ENCODE measurements at places on chromosomes 1 and 21. TPM values are rescaled to one million over a fixed set of nuclear protein-coding genes. Genes with fewer than 3 reads are reported as not detected.

The OR10Z1 gene
- polyA plus RNA-seq = 0.04 TPM

The KCNK1 gene
- 0.97 TPM for polyA plus RNA-seq

The CHODL gene
- 80.7 TPM for polyA plus RNA-seq

The LRRC71 gene
- polyA plus RNA-seq = 0.39 TPM

- H3K4me3 ChIP-seq = no peak overlapping the region
- peak overlapping the region; percentile 74 for H3K27ac ChIP-seq
- H3K36me3 ChIP-seq = no peaks in the 10 kb centered on the region
- peaks cover 82% of the 10 kb centered on the region for H3K4me1 ChIP-seq
These were observed 9.5 kb upstream of the GPR153 start for GRCh38 chr1:6270401-6270800.

DNA sequence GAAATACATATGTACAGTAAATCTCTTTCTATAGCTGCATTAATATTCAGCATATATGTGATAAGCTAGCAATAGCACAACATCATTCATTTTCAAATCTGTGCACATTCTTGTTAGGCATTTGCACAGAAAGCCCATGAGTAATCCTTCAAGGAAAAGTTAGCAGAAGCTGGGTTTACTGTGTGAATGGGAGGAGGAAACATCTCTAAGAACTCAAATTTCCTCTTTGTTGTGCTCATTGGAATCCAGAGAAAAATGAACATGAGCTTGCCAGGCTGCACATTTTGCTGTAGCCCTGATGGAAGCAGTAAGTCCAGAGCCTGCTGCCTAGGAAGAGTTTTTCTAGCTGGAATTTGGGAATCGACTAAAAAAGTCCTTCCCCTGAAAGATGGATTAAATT is 214.2 kb upstream of the FOXD3 start:
- H3K4me1 ChIP-seq = no peaks in the 10 kb centered on the region
- H3K4me3 ChIP-seq = no peak overlapping the region
- no peaks in the 10 kb centered on the region for H3K36me3 ChIP-seq
- no peaks in the 10 kb centered on the region for H3K27me3 ChIP-seq
- peak; percentile 9 for DNase-seq

DNA sequence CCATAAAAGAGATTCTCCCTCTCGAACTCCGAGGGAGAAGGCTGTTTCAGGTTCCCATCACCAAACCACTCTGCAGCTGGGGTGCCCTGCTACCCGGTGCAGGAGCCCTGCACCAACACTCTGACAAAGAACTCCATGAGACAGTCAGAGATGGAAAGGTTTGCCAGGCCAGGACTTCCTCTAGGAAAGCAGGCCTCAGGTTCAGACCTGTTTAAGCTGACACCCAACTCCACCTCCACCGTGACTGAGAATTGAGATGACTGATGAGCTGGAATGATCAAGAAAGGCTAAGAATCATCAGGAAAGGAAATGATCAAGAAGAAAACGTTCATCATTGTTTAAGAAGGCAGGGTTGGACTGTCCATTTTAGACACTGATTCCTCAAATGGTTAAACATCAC is 46.2 kb upstream of the KCNE1 start:
- H3K36me3 ChIP-seq = no peaks in the 10 kb centered on the region
- DNase-seq = no peak
- no peak overlapping the region for H3K27ac ChIP-seq
- H3K27me3 ChIP-seq = no peaks in the 10 kb centered on the region
- H3K4me3 ChIP-seq = no peak overlapping the region

DNA sequence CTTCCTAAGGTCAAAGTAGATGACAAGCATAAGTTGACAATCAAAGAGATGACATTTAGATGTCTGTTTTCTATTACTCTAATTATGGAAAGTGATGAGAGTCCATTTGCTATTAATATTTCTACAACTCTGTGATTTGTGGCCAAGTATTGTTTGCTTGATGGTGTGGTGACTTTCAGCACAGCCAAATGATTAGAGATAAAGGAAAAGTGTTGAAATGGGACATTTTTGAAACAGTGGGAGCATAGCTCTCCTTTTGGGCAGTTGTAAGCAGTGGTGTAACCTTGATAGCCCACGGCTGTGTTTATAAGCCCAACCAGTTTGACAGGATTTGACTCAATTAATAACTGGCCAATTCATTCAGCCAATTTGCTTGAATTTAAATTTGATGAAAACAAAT is 31.6 kb downstream of the ZC3H11B start:
- H3K27me3 ChIP-seq = no peaks in the 10 kb centered on the region
- H3K36me3 ChIP-seq = no peaks in the 10 kb centered on the region
- H3K4me3 ChIP-seq = no peak overlapping the region
- peaks cover 9% of the 10 kb centered on the region for H3K4me1 ChIP-seq
- DNase-seq = no peak
- no peak overlapping the region for H3K27ac ChIP-seq

- no peaks in the 10 kb centered on the region for H3K36me3 ChIP-seq
- no peak overlapping the region for H3K27ac ChIP-seq
- no peak overlapping the region for H3K4me3 ChIP-seq
- H3K4me1 ChIP-seq = peaks cover 6% of the 10 kb centered on the region
- DNase-seq = no peak
These were observed 425.1 kb downstream of the KIF26B start for GRCh38 chr1:245579881-245580280.

DNA sequence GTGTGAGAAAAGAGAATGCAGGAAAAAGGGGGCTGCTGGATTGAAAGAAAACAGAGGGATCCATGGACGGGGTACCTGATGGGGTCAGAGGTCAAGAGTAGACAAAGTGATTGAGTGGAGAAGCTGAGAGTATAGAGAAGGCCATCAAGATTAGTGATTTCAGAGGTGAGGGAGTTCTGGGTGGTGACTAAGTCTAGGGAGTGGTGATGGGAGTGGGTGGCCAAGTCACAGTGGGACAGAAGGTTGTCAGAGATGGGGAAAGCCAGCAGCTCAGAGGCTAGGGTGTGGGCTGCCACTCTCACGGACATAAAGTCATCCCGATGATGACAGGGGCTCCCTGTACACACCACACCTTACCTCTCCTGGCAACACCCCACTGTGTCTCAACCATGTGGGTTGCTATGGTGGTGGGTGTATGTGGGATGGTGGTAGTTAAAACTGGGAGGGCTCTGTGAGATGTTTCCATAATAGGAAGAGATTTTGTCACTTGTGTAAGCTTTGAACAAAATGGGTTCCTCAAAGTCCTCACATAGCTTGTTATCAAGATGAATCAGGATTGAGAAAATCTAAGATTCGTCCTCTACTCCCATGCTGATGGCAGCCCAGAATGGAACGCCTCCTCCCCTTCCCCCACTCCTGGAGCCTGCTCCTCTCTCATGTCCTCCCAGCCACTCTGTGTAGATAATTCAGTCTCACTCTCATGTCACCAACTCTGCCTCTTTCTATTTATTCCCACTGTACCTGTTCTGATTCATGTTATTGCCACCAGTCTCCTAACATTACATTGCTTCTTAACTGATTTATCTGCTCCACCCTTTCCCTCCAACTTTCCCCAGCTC is 20.3 kb upstream of the CSF1 start:
- no peak for DNase-seq
- no peak overlapping the region for H3K4me3 ChIP-seq
- no peak overlapping the region for H3K27ac ChIP-seq
- H3K36me3 ChIP-seq = no peaks in the 10 kb centered on the region
- peaks cover 42% of the 10 kb centered on the region for H3K4me1 ChIP-seq
- H3K27me3 ChIP-seq = peaks cover 14% of the 10 kb centered on the region

GRCh38 chr1:21258331-21259134 is 31.7 kb downstream of the ECE1 start:
- peaks cover 30% of the 10 kb centered on the region for H3K36me3 ChIP-seq
- peaks cover 52% of the 10 kb centered on the region for H3K4me1 ChIP-seq
- H3K4me3 ChIP-seq = no peak overlapping the region
- no peaks in the 10 kb centered on the region for H3K27me3 ChIP-seq
- H3K27ac ChIP-seq = no peak overlapping the region

DNA sequence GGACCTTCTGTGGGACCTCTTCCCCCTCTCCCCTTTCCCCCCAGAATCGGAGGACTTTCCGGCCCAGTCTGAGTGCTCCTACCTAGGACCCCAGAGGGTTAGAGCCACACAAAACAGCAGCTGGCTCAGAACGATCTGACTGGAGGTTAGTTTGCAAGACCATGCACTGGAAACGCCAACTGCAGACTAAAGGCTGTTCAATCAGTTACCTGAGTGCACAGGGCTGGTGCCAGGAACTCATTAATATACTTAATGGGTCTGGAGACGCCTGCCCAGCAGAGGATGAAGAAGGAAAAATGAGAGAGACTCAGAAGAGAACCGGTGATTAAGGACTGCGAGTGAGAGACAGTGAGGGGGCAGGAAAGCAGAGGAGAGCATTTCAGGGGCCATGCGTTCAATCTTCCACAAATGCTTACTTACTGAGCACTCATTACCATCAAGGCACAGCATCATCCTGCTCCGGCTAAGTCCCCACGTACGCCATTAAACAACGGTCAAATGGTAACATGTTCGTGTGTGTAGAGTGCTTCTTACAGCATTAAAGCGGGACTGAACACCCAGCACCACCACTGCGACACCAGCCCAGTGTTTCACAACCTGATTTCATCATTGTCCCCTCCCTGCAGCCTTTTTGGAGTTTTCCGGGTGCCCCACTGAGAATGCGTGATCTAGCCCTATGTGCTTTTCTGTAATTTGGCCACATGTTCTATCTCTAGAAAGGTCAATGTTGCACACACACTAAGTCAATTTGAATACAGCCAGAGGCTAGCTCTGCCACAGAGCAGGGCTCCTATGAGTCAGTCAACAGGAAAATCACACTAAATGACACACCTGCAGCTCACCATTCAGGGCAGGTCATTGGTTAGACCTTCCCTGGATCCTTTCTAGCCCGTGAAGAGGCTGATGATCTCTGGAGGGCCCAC is 7.6 kb downstream of the ENO1 start:
- H3K36me3 ChIP-seq = peaks cover 98% of the 10 kb centered on the region
- no peak overlapping the region for H3K4me3 ChIP-seq
- no peaks in the 10 kb centered on the region for H3K27me3 ChIP-seq
- no peak for DNase-seq
- H3K27ac ChIP-seq = no peak overlapping the region
- H3K4me1 ChIP-seq = peaks cover 46% of the 10 kb centered on the region

DNA sequence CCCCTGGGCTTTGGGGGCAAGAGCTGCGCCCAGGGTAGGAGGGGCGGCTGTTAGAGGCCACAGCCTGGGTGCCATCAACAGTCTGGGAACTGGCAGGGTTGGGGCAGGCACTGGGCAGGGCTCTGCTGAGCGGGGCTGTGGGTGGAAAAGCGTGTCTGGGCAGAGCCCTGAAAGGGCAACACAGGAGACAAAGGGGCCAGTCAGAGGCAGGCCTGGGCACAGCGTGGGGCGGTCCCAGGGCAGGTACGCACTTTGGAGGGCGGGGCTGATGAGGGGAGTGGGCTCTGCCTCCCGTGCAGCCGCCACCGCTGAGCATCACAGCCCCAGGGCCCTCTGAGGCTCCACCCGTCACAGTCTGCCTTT is 13.9 kb downstream of the CELSR2 start:
- H3K27ac ChIP-seq = no peak overlapping the region
- H3K4me3 ChIP-seq = no peak overlapping the region
- H3K36me3 ChIP-seq = peaks cover 6% of the 10 kb centered on the region
- peaks cover 2% of the 10 kb centered on the region for H3K4me1 ChIP-seq
- DNase-seq = no peak

- H3K4me3 ChIP-seq = no peak overlapping the region
- no peak overlapping the region for H3K27ac ChIP-seq
- no peak for DNase-seq
These were observed 16.6 kb downstream of the DDI2 start for GRCh38 chr1:15633756-15634420.

GRCh38 chr1:61084491-61085031 is 2.2 kb downstream of the NFIA start:
- H3K27me3 ChIP-seq = no peaks in the 10 kb centered on the region
- DNase-seq = no peak
- peak overlapping the region; percentile 92 for H3K27ac ChIP-seq
- H3K36me3 ChIP-seq = peaks cover 8% of the 10 kb centered on the region
- H3K4me1 ChIP-seq = peaks cover 26% of the 10 kb centered on the region

DNA sequence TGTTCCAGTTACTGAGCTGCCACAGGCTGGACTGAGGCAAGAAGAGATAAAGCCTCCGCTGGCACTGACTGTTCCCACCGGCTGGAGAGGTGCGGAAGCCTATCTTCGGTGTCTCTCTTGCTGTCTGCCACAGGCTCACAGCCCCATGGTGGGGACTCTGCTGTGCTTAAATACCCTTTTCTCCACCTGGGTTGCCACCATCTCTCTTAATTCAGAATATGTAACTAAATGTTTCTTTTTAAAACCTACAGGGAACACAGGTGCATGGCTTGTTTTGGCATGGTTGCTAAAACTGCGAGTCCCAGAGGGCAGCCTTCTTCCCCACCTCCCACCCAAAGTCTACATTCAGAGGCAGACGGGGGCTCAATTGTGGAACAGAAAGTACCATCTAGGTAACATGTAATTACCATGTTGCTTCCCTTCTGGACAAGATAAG is 8.1 kb upstream of the LBR start:
- H3K27ac ChIP-seq = no peak overlapping the region
